ENCODE measurements at places on chromosomes 2 and 18. TPM values are rescaled to one million over a fixed set of nuclear protein-coding genes. Genes with fewer than 3 reads are reported as not detected.

GRCh38 chr2:157182204-157182709 lies 75.2 kb upstream of the GALNT5 start:
- H3K27me3 ChIP-seq: no peaks in the 10 kb centered on the region
- no peak for DNase-seq
- H3K4me3 ChIP-seq: no peak overlapping the region
- H3K27ac ChIP-seq: peak overlapping the region; percentile 32
- no peaks in the 10 kb centered on the region for H3K36me3 ChIP-seq

DNA sequence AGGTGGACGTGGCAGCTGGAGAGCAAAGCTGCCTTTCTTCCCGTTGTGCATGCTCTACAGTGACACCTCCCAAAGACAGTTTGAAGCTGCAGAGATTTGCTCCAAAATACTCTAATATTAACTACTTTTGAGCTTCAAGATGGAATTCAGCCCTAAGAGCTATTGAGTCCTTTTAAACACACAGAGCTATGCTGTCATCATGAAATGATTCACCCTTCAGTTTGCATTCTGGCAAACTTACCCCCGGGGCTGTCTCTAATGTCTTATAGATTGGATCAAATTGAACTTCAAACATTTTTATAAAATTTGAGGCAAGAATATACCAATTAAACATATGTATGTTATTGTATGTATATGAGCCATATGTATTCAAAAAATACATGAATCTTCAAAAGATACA lies 110.7 kb upstream of the EFEMP1 start:
- no peaks in the 10 kb centered on the region for H3K4me1 ChIP-seq
- DNase-seq: no peak
- H3K27me3 ChIP-seq: no peaks in the 10 kb centered on the region
- H3K36me3 ChIP-seq: no peaks in the 10 kb centered on the region

Gene PSMA8
- total RNA-seq: not detected

Gene ENOSF1
- total RNA-seq: 114 TPM

Gene VIT
- total RNA-seq: not detected

Gene SOCS6
- 16.3 TPM for total RNA-seq

DNA sequence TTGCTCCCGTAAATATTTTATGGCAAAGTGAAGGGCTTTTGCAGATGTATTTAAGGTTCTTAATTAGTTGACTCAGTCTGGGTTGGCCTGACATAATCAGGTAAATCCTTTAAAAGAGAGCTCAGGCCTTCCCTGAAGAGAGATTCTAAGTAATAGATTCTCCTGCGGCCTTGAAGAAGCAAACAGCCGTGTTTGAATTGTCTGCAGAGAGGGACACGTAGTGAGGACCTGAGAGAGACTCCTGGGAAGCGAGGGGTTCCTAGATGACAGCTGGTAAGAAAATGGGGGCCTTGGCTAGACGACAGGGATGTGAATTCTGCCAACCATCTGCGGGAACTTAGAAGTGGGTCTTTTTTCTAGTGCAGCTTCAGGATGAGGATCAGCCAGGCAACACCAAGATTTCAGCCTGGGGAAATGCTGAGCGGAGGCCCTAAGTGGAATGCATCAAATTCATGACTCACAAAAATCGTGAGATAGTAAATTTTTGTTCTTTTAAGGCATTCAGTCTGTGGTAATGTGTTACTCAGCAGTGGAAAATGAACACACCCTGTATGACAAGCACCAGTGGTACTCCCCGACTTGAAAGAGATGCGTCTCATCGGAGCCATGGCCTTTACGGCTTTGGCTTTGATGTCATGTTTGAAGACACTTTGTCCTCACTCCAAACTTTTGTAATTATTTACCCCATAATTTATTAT lies 62.1 kb upstream of the SMIM21 start:
- DNase-seq: no peak
- no peaks in the 10 kb centered on the region for H3K36me3 ChIP-seq
- no peak overlapping the region for H3K27ac ChIP-seq
- H3K27me3 ChIP-seq: no peaks in the 10 kb centered on the region
- no peak overlapping the region for H3K4me3 ChIP-seq

Gene GALNT1
- 44.3 TPM for total RNA-seq

Gene CDK15
- total RNA-seq: not detected

GRCh38 chr18:57390044-57390443 lies 37.7 kb downstream of the ST8SIA3 start:
- no peak overlapping the region for H3K4me3 ChIP-seq
- no peak overlapping the region for H3K27ac ChIP-seq
- H3K4me1 ChIP-seq: no peaks in the 10 kb centered on the region
- no peaks in the 10 kb centered on the region for H3K36me3 ChIP-seq

DNA sequence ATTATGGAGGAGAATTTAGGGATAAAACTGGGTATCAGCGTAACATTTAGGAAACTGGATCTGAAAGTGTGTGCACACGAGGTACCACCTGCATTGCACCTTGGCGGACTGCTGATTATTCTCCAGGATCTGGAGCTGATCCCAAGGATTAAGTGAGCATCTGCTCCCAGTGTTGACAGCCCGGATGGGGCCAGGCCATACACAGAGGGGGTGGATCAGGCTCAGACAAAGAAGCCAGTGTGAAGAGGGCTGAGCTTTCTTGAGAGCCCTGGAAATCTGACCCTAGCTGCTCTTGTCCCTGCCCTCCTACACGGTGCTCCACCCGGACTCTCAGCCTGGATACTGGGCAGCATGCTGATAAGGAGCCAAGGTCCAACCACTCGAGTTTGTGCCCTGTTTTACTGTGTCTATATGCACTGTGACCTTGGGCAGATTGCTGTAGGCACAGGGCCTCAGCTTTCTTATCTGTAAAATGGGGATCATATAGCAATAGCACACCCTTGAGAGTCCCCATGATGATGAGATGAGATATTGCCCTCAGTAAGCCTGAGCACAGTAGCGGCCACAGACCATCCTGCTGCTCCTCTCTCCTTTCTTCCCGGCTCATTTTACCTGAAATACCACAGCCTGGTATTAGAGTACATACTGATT lies 396.8 kb upstream of the CELF4 start:
- DNase-seq: no peak
- H3K36me3 ChIP-seq: no peaks in the 10 kb centered on the region
- H3K27ac ChIP-seq: no peak overlapping the region
- no peaks in the 10 kb centered on the region for H3K4me1 ChIP-seq

- no peak for DNase-seq
- H3K27me3 ChIP-seq: no peaks in the 10 kb centered on the region
- no peak overlapping the region for H3K27ac ChIP-seq
- H3K4me1 ChIP-seq: no peaks in the 10 kb centered on the region
- no peak overlapping the region for H3K4me3 ChIP-seq
- H3K36me3 ChIP-seq: peaks cover 82% of the 10 kb centered on the region
Observed at GRCh38 chr2:182740701-182741100, 24.6 kb downstream of the DNAJC10 start.

Gene HRH4
- not detected for total RNA-seq

DNA sequence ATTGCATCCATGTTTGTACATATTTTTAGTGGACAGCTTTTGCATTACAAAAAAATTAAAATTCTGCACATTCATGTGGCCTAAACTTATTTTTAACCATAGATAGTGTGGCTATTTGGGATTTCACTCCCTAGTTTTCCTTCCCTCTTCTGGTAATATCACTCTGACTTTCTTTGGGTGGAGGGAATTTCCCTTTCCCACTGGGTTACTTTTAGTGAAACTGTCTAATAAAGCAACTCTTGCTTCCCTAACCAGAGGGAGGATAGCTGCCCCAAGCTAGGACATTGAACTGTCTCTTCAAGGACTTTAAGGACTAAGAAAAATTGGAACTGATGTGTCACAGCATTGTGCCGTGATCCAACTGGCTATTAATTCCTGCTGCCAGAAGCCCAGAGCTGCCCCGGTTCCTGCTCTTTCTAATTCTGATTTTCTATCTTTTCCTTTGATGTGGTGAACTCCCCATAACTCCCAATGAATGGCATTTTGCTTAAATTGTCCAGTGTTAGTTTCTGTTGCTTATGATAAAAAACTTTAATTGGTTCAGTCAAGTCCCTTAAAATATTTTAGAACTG lies 20.0 kb upstream of the EFR3B start:
- H3K27me3 ChIP-seq: no peaks in the 10 kb centered on the region
- H3K27ac ChIP-seq: no peak overlapping the region
- no peaks in the 10 kb centered on the region for H3K4me1 ChIP-seq
- DNase-seq: no peak

DNA sequence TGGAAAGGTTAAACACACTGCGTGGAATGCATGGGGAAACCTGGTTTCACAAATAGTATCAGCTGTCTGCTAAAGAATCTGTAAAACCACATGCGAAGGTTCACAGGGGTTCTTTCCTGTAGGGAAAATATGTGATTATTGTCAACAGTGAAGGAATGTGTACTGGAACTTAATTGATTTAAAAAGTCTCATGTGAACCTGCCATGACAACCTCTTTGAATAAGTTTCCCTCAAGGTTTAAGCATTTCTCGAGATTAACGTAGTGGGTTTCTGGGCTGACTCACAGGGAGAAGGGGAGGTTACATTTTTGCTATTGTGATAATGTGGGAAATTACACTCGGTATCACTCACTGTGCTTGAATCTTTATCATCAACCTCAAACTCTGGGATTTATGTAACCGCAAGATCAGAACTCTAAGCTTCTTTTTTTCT lies 28.2 kb upstream of the IL1R1 start:
- H3K4me3 ChIP-seq: no peak overlapping the region
- peak overlapping the region; percentile 77 for H3K27ac ChIP-seq
- H3K4me1 ChIP-seq: peaks cover 72% of the 10 kb centered on the region
- no peaks in the 10 kb centered on the region for H3K27me3 ChIP-seq
- no peaks in the 10 kb centered on the region for H3K36me3 ChIP-seq
- DNase-seq: no peak

- H3K36me3 ChIP-seq: no peaks in the 10 kb centered on the region
- H3K4me3 ChIP-seq: no peak overlapping the region
- no peaks in the 10 kb centered on the region for H3K4me1 ChIP-seq
- no peaks in the 10 kb centered on the region for H3K27me3 ChIP-seq
Observed at GRCh38 chr2:150528861-150529801, 41.7 kb upstream of the RND3 start.

DNA sequence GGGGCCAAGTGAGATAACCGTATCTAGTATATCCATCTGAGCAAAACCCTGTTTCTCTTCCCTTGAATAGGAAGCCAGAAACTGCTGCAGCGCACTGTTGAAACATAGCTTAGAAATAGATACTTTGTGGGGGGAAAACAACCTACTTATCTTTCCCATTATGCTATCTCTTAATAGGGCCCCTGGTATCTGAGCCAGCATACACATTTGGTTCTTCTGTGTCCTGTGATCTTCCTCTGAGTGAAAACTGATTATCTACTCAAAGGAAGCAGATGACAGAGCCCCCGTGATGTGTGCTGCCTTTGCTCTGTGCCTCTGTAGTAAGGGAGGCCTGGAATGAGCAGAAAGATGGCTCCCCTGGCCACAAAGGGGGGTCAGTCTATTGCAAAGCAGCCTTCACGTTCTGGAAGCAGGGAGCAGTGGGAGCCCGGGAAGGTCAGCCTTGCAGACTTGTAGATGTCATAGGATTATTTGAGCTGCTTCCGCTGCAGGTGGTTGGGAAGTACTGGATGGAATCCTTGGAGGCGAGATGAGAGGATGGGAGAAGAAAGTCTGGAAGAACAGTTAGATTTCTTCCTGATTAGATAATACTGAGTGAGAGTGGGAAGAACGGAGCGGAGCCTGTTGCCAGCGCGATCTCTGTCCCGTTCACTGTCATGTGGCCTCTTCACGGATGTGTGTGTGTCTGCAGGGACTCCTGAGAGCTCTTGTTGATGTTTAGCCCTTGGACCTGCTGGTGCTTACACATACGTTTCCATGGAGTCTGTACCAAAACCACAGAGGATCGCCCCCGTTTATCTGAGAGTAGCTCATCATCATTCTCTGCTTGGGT lies 150.1 kb downstream of the AGAP1 start:
- no peak overlapping the region for H3K27ac ChIP-seq
- no peaks in the 10 kb centered on the region for H3K36me3 ChIP-seq
- no peaks in the 10 kb centered on the region for H3K27me3 ChIP-seq
- peaks cover 44% of the 10 kb centered on the region for H3K4me1 ChIP-seq

GRCh38 chr2:6384341-6384740 lies 481.4 kb downstream of the CMPK2 start:
- no peak for DNase-seq
- H3K4me1 ChIP-seq: no peaks in the 10 kb centered on the region
- no peaks in the 10 kb centered on the region for H3K27me3 ChIP-seq
- H3K36me3 ChIP-seq: no peaks in the 10 kb centered on the region
- no peak overlapping the region for H3K4me3 ChIP-seq
- H3K27ac ChIP-seq: no peak overlapping the region

- DNase-seq: no peak
- H3K27ac ChIP-seq: no peak overlapping the region
- H3K4me3 ChIP-seq: no peak overlapping the region
- no peaks in the 10 kb centered on the region for H3K36me3 ChIP-seq
Observed at GRCh38 chr18:37701967-37702366, 136.4 kb upstream of the CELF4 start.

GRCh38 chr2:189783451-189783926 lies 650 bp downstream of the ORMDL1 start:
- H3K27me3 ChIP-seq: no peaks in the 10 kb centered on the region
- H3K36me3 ChIP-seq: peaks cover 38% of the 10 kb centered on the region
- H3K4me1 ChIP-seq: peaks cover 23% of the 10 kb centered on the region
- H3K27ac ChIP-seq: peak overlapping the region; percentile 96
- H3K4me3 ChIP-seq: peak overlapping the region; percentile 65
- no peak for DNase-seq

- DNase-seq: peak; percentile 95
- H3K27ac ChIP-seq: no peak overlapping the region
- H3K4me3 ChIP-seq: no peak overlapping the region
Observed at GRCh38 chr2:96509114-96509846, 4.1 kb upstream of the NEURL3 start.

DNA sequence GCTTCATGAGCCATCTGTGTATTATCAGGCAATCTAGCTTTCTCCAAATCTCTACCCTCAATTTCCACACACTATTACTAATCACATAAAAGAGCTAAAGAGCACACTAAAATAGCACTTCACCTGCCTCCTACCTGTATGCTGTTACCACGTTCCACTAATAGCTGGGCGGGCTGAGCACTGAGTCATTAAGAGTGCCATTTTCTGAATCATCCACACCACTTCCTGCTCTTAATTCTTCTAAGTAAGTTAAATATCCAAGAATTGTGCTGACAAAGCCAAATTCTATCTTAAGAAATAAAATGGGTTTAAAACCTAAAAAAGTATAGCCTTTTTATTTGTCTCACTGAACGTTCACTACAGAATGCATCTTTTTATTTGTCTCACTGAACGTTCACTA lies 35.7 kb downstream of the NOL10 start:
- H3K27me3 ChIP-seq: no peaks in the 10 kb centered on the region
- H3K4me1 ChIP-seq: no peaks in the 10 kb centered on the region
- peaks cover 90% of the 10 kb centered on the region for H3K36me3 ChIP-seq
- DNase-seq: no peak

GRCh38 chr2:30428827-30429461 lies 18.1 kb upstream of the LCLAT1 start:
- no peaks in the 10 kb centered on the region for H3K36me3 ChIP-seq
- H3K4me3 ChIP-seq: no peak overlapping the region
- no peak for DNase-seq

- H3K27ac ChIP-seq: no peak overlapping the region
- no peak for DNase-seq
- no peaks in the 10 kb centered on the region for H3K27me3 ChIP-seq
Observed at GRCh38 chr2:22798386-22798785, 586.6 kb upstream of the KLHL29 start.

All from stomach (tissue), 19 donors.